ENCODE measurements at places on chromosomes 6 and 20. TPM values are rescaled to one million over a fixed set of nuclear protein-coding genes. Genes with fewer than 3 reads are reported as not detected.

YWHAB gene
- total RNA-seq = 82.2 TPM

MRAP2 gene
- 32.9 TPM for total RNA-seq

RAET1L gene
- total RNA-seq = 3.3 TPM

VSX1 gene
- total RNA-seq = not detected

ARG1 gene
- total RNA-seq = 0.92 TPM

CALHM5 gene
- total RNA-seq = 1.9 TPM

KIAA1755 gene
- total RNA-seq = 5.0 TPM

NPBWR2 gene
- not detected for total RNA-seq

GNAS-AS1 gene
- total RNA-seq = 2.5 TPM

POU5F1 gene
- total RNA-seq = 7.5 TPM

LZTS3 gene
- 5.9 TPM for total RNA-seq

RAET1E gene
- total RNA-seq = 8.8 TPM

RRAGD gene
- 72.8 TPM for total RNA-seq

C20orf202 gene
- not detected for total RNA-seq

PRSS16 gene
- total RNA-seq = 1.6 TPM

OPRL1 gene
- 0.62 TPM for total RNA-seq

LAMP5 gene
- total RNA-seq = 1.7 TPM

SDCBP2 gene
- 3.6 TPM for total RNA-seq

KCNG1 gene
- 1.3 TPM for total RNA-seq

OR14J1 gene
- not detected for total RNA-seq

ZNF318 gene
- 13.0 TPM for total RNA-seq

KCNQ2 gene
- total RNA-seq = 2.6 TPM

BMP5 gene
- total RNA-seq = 13.5 TPM

BTNL2 gene
- total RNA-seq = not detected

SLC22A2 gene
- total RNA-seq = 0.62 TPM

LBP gene
- not detected for total RNA-seq

SPTLC3 gene
- 15.8 TPM for total RNA-seq

TFAP2D gene
- total RNA-seq = not detected

PCSK2 gene
- 0.72 TPM for total RNA-seq

NFATC2 gene
- 9.6 TPM for total RNA-seq

NR2E1 gene
- not detected for total RNA-seq

C4B gene
- total RNA-seq = 38.0 TPM

Measured in tongue (tissue), 3 donors.